ENCODE measurements at places on chromosomes 6 and 20.

DNA sequence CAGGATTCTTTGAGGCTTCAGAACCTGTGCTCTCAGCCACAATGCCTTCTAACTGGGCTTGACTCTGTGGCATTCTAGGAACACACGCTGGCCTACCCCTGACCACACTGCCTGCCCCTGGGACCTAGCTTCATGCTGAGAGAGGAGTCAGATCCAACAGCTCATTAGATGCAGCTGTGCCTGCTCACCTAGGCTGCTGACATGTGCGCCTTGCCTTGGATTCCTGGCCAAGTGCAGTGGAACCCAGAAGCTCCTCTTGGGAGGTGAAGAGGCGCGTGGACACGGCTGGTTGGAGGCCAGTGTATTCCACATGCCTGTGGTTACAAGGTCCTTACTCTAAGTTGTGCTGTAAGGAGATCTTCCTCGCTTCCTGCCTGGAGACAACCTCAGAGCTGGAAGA, 24.7 kb upstream of the KCNK16 start:
- DNase-seq = no peak

DNA sequence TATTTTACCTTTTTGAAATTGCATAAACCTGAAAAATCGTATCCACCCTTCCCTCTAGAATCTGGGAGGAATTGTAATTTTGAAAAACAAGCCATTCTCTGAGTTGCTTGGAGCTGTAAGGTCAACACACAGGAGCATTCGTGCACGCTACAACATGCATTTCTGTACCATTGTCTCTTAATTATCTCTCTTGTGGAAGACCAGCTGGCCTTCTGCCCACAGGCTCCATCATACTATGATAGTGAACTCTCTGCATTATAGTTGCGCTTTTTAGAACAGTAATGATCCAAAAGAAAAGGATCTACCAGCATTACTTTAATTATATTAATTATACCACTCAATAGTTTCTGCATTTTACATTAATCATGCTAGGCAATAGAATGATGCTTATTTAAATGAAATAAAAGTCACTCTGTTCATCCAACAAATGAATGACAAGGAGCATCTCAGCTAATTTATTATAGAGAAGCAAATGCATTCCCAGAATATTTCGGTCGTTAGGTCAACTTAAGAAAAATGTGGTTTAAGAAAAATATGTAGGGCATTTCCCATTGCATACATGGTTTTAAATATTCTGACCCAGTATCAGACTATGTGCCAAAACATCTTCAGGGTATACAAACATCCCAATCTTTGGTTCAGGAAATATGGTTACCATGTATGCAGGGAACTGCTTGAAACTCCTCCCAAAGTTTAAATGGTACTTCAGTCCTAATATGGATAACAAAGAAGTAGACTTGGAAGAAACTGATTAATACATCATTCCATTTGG, 263.5 kb downstream of the TFAP2A start:
- DNase-seq = no peak

DNA sequence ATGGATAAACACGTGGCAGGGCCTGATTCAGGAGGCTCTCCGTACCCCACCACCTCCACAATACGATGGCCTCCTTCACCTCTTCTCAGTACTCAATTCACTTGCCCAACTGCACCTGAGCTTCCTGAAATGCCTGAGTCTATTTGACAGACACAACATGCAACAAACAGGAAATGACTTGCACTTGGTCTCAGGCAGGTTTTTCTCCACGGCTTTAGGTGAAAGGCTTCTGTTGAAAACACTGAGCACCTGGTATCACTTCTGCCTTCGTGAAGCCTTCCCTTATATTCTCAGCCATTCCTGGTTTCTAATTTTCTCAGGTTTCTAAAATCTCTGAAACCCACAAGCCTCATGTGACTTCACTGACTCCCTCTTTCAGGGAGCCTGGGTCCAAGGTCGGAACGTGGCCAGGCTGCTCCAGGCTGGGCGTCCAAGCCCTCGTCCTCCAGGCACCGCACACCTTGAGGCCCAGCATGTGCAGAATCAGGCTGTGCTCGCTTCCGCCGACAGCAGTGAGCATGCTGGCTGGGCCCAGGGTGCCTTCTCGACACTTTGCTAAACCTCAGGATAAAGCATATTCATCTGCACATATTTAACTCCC, 34.7 kb downstream of the TAF4 start:
- no peak for DNase-seq

- no peak for DNase-seq
Observed at GRCh38 chr20:59153355-59153681, 10.3 kb upstream of the ZNF831 start.

GRCh38 chr6:116201538-116201937, 52.3 kb downstream of the TSPYL4 start:
- DNase-seq = no peak

- DNase-seq = no peak
Observed at GRCh38 chr6:142892254-142893021, 52.5 kb downstream of the HIVEP2 start.

- no peak for DNase-seq
Observed at GRCh38 chr6:26217714-26218075, 130.5 kb downstream of the HFE start.

- DNase-seq = no peak
Observed at GRCh38 chr6:129331450-129332138, 378.4 kb downstream of the ARHGAP18 start.

- DNase-seq = no peak
Observed at GRCh38 chr20:16714751-16715150, 15.1 kb upstream of the SNRPB2 start.

GRCh38 chr6:160050022-160050421, 71.6 kb upstream of the SLC22A1 start:
- no peak for DNase-seq

DNA sequence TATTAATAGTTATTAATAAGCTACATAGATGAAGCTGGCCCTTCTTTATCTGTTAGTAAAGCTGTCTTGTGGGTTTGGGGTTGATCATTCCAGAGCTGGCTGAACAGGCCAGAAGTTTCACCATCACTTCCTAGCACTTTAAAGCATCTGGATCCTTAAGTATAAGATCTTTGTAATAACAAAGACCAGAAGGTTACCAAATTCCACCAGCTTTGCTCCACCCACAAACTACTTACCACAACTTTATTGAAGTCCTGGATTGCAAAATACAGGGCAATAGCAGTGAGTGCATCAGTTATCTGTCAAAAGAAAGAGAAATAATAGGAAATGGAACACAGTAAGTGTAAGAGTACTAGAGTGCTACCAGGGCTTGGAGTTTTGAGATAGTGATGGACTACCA, 33.0 kb downstream of the PIGU start:
- no peak for DNase-seq

DNA sequence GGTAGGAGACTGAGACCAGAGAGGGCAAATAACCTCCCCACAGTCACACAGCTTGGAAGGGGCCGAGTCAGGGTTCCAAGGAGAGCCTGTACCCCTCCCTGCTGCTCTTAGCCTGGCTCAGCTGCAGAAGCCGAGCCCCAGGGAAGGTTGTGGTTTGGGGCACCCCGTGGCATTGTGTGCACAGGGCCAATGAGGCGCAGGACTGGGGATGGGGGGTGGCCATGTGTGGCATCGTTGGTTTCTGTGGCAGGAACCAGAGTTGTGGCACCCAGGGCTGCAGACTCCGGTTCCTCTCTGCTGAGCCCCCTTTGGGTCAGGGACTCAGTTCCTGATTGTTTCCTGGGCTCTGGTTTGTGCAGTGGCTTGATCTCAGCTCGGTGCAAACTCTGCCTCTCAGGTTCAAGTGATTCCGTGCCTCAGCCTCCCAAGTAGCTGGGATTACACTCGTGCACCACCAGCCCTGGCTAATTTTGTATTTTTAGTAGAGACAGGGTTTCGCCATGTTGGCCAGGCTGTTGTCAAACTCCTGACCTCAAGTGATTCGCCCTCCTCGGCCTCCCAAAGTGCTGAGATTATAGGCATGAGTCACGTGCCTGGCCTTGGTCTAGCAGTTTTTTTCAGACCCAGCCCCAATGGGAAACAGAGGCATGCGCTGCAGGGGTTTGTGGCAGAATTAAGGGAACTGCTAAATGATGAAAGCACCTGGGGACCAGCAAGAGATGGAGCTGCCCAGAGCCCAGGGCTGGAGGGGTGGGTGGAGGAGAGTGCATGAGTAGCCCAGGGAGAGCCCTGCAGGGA, 221.0 kb upstream of the SULF2 start:
- DNase-seq = no peak

GRCh38 chr6:42618105-42618504, 54.3 kb downstream of the UBR2 start:
- DNase-seq = no peak

GRCh38 chr6:169864148-169865020, 113.0 kb downstream of the ERMARD start:
- no peak for DNase-seq

DNA sequence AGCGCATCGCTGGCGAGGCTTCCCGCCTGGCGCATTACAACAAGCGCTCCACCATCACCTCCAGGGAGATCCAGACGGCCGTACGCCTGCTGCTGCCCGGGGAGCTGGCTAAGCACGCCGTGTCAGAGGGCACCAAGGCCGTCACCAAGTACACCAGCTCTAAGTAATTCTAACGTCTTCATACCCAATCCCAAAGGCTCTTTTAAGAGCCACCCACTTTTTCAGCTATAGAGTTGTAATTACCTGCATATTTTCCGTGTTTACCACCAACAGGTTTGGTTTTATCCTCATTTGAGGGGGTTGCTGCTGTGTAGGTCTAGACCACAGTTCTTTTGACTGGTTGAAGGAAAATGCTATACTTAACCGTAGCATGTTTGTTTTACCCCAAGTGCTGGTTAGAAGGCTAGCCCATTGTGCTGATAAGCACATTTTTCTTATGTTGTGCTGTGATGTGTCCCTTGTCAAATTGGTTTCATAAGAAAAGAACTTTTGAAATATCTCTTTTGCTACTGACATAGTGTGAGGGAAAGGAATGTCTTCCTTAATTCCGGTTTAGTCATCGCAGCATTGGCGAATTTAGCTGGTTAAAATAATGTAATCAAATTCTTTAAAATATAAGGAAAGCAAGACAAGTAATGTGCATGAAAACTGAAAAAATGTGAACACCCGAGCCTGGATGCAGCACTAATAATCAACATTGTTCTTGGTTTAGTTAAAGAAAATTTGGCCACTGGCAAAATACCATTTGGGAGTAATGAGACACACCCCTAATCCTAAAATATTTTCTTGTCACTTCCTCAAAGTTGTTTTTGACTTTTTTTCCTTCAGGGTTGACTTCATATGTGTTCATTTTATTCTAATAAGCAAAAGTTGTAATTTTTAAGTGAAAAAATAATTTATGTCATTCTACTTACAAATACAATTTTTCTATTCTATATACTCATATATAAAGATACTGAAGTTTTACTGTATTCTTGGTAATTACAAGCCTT, 112.8 kb downstream of the HFE start:
- no peak for DNase-seq

- DNase-seq = no peak
Observed at GRCh38 chr20:58693226-58694006, 816 bp downstream of the NPEPL1 start.

DNA sequence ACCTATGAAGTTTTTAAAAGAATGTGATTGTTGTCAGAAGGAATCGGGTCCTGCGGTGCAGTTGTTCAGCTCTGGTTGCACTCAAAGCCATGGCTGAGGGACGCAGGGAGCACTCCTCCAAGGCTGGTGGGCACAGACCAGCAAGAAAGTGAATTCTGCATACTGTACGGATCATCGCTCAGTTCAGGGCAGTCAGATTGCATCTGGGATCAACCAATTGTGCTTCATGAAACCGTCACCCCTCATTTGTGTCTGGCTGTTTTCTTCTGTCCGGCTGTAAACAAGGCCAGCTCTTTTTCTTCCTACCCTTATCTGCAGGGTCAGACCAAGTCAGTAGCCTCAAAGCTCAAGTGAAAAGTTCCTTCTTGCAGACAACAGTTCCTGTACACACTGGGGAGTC, 478.3 kb downstream of the TFAP2A start:
- DNase-seq = no peak

- no peak for DNase-seq
Observed at GRCh38 chr6:51648236-51648635, 439.2 kb downstream of the PKHD1 start.

DNA sequence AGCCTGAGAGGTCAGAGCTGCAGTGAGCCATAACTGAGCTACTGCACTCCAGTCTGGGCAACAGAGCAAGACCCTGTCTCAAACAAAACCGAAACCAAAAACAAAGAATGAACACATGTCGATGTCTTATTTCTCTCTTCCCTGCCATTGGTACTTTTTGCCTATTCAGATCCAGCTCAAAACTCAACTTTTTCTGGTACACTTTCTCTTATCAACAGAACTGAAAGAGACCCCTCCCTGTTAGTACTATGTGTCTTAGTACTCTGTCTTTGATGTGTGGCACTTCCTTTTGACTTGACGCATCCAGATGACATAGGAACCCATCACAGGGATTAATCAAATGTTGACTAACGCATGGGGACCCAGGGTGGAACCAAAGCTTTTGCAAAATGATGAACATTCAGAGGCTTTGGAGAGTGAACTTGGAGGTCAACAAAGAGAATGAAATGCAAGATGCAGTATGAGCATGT, 44.8 kb downstream of the AKAP12 start:
- DNase-seq = no peak

- DNase-seq = no peak
Observed at GRCh38 chr6:9999796-10000195, 415.1 kb downstream of the TFAP2A start.

GRCh38 chr6:13296536-13296997, 31.8 kb downstream of the TBC1D7 start:
- no peak for DNase-seq

DNA sequence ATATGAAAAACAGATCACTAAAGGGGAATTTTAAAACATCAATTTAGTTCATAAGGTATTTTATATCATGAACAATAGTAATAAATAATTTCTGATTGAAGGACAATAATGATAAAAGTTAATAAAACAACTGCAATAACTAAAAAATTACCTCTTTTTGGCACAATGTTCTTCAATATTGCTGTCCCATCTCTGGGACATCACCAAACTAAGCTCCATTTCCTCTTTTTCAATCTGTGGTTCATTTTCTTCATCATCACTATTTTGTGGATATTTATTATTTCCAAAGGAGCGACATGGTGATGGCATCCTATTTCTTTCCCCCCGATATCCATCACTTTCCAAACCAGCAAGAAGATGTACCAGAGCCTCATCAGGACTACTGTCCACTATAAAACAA, 103.2 kb downstream of the REV3L start:
- no peak for DNase-seq

- DNase-seq = no peak
Observed at GRCh38 chr6:124011180-124011579, 207.5 kb downstream of the NKAIN2 start.

DNA sequence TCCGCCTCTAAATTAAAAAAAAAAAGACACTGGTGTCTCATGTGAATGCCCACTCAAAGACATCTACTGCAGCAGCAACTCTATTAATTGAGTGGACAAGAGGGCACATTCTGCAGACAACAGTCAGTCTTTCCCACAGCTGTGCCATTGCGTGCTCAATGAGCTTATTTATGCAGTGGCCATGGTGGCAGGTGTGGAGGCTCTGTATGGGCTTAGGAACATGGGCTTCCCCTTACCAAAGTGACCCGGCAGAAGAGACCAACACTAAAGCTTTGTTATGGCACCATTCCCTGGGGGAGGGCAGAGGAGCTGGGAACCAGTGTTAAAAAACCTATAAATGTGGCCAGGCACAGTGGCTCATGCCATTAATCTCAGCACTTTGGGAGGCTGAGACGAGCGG, 4.2 kb upstream of the VAPB start:
- no peak for DNase-seq

All from activated CD8-positive, alpha-beta memory T cell treated with anti-CD3 and anti-CD28 coated beads for 4 hours (primary cell).